ENCODE measurements at places on chromosomes 7 and 10.

- DNase-seq, result no peak
Observed at GRCh38 chr10:63547628-63548360, 26.6 kb downstream of the REEP3 start.

DNA sequence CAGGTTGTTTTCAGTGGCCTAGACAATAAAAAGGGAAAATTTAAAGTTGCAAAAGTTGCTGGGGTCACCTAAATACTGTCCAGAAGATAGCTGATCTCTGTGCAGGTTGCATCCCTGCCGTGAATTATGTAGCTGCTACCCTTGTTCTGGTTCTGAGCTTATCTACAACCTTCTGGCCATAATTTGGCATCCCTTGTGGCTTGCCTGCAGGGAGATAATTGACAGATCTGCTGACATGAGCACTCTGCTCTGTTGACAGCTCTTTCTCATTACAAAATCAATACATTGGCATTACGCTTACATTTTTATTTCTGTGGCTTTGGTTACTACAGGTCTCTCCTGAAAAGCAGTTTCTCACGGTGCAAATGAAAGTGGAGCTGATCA lies 29.3 kb upstream of the HECTD2 start:
- no peak for DNase-seq

DNA sequence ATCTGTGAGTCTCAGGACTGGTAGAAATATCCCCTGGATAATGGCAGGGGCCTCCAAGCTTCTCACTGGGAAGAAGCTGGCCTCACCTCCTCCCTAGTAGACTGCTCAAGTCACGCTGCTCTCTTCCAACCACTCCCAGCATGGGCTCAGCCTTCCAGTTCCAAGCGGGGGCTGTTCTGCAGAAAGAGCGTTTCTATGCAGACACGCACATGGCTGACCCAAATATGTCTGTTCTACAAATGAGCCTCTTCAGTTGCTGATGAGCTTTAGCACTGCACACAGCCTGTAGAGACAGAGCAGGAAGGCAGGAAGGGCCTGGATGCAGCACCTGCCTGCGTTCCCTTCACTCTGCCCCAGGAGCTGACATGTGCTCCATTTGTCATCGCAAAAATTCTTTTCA lies 523.9 kb upstream of the MGMT start:
- DNase-seq, result no peak

DNA sequence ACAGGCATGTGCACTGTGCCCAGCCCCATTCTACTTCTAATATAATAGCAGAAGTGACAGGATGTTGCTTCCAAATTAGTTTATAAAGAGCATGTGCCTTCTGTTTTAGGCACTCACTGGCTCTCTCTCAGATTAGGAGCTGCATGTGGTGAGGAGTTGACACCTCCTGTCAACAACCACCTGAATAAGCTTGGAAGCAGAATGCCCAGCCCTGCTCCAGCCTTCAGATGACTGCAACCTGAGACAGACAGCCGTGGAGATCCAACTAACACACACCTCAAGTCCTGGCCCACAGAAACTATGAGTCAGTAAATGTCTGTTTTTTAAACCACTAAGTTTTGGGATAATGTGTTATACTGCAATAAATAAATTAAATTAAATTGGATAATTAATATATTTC lies 54.5 kb downstream of the PARD3 start:
- no peak for DNase-seq

- no peak for DNase-seq
Observed at GRCh38 chr10:133020193-133020817, 67.4 kb upstream of the ADGRA1 start.

- DNase-seq, result no peak
Observed at GRCh38 chr10:43524434-43525247, 49.8 kb downstream of the ZNF239 start.

DNA sequence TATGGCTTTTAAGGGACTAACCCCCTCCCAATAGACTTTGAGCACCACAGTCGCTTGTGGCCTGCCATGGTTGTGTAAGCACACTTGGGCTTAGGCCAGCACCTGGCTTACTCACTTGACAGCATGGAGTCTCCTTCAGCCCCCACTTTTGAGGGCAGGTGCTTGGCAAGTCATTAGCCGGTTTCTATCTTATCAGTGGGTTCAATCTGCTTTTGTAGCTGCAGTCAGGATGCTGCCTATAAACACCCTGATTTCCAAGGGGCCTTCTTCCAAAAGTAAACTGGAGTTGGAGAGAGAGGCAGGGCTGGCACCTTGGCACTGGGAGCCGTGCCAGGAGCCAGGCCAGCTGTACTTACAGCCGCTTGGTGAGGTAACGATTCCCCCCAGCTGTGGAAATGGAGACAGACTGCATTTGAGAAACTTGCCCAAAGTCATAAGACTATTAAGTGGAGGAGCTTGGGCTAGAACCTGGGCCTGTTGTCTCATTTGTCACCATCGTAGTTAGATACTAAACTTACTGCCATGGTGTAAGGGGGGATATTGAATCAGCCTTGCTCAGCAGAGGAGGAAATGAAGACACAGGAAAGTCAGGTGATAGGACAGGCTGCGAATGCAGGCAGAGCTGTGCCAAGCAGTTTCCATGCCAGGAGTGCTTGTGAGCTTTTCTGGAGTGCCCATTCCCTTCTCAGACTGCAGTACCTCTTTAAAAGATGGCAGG lies 92.2 kb upstream of the EFCAB10 start:
- DNase-seq, result no peak

- DNase-seq, result no peak
Observed at GRCh38 chr7:108529341-108529740, 3.4 kb upstream of the PNPLA8 start.

DNA sequence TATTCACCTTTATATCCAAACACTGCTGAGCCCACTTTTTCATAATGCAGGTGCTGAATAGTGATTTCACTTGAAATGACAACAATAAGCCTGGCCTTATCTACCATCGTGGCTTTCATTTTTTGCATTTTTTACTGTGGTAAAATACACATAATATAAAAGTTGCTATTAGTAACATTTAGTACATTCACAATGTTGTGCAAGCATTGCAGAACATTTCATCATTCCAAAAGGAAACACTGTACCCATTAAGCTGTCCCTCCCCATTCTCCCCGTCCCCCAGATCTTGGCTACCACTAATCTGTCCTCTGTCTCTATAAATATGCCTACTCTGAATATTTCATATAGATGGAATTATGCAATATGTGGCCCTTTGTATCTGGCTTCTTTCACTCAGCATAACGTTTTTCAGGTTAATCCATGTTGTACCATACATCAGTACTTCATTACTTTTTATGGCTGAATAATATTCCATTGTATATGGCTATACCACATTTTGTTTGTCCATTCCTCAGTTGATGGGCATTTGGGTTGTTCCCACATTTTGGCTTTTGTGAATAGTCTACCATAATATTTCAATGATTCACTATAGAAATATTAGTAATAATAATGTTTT lies 68.5 kb upstream of the ARID5B start:
- no peak for DNase-seq

- DNase-seq, result peak; percentile 15
Observed at GRCh38 chr7:158001621-158002320, 585.9 kb downstream of the PTPRN2 start.

Data from RWPE1 (cell line).